ENCODE measurements at places on chromosomes 2 and 18.

GRCh38 chr2:145431181-145431951 lies 911.4 kb upstream of the ZEB2 start:
- DNase-seq, result no peak

- DNase-seq, result no peak
These were observed 31.0 kb downstream of the ABCA12 start for GRCh38 chr2:215107216-215108056.

GRCh38 chr2:71696381-71696780 lies 243.0 kb downstream of the DYSF start:
- no peak for DNase-seq

- DNase-seq, result no peak
These were observed 179.9 kb upstream of the NCKAP5 start for GRCh38 chr2:133748007-133748700.

DNA sequence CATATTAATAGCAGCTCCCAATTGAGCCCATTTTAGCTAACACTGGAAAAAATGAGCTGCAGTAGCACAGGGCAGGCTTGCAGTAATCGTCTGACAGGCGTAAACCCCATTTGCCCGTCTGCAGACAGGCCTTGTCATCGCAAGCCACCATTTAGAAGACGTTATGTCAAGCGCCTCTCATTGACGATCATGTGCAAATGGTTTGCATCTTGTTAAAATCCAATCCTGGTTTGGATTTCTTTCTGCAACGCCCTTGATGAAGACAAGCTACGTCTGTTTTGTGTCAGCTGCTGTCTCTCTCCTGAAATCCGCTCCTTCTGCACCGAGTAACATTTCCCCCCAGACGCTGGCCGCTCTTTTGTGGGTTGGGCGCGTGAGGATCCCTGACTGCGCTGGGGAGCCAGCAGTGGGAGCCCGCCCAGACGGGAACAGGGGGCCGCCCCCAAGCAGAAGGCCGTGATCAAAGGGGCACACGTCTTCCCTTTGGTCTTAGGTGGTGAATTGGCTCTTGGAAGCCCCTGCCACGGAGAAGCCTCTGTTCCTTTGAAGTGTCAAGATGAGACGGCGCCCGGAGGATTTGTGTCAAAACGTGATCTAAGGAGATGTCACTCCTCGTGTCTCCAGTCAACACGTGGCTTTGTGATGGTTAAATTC lies 84.2 kb upstream of the GPC1 start:
- no peak for DNase-seq

DNA sequence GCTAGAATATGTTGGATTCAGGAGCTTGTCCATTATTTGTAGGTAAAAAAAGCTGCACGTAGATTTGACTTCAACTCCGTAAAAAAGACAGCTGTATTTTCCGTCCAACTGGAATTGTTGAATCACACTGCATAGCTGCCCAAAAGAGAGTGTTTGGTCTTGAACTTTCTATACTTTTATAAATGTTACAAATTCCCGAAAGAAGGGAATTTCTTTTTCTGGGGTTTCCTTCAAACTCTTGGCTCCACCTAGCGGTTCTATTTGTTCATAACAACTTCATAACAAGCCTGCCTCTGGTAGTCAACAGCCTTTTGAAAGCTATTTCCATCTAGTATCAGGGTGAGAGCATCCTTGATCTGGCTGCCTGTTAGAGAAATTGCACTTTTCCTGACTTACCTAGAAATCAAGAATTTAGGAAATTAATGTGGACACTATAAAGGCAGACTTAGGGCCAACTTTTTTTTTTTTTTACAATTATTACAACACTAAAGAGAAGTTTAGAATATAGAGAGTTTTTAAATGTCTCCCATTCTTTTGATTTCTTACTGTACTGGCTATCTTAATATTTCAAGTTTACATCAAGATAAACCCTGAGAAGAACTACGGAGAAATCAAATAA lies 48.1 kb downstream of the TMEM185B start:
- DNase-seq, result peak; percentile 59

- no peak for DNase-seq
These were observed 195.0 kb downstream of the CCDC102B start for GRCh38 chr18:68992719-68993482.

- DNase-seq, result no peak
These were observed 14.9 kb upstream of the TMEM18 start for GRCh38 chr2:691821-692761.
